ENCODE measurements at places on chromosomes 5 and 9.

- no peak for DNase-seq
Measured at GRCh38 chr5:172477466-172477865, 23.1 kb upstream of the SH3PXD2B start.

DNA sequence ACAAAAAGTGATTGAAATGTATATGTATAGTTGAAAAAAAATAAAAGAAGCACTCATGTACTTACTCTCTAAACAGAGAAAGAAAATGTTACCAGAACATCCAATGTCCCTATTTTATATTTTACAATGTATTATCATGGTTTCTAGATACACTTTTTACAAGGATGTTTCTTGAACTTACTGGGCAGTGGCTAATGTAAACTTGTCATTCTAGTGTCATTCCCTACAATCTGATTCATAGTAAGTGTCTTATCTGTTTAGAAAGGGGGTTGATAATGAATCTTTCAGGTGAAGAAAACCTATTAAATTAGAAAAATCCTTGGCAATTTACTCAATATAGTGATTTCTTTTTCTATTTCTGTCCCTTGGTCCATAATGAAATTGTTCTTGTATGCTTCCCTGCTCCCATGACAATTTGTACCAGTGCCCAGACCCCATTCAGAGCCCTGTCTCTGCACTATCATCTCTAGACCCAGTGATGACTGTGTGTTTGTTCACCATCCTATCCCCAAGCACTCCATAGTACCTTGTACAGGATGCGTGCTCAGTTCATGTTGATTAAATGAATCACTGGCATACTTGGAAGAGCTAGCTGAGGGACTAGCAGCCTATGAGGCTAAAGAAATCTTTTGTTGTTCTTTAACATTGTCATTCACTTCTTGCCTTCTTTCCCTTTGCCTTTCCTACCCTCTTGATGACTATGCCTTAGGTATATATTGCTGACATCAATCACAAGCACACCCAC lies 101.2 kb downstream of the HMHB1 start:
- no peak for DNase-seq

DNA sequence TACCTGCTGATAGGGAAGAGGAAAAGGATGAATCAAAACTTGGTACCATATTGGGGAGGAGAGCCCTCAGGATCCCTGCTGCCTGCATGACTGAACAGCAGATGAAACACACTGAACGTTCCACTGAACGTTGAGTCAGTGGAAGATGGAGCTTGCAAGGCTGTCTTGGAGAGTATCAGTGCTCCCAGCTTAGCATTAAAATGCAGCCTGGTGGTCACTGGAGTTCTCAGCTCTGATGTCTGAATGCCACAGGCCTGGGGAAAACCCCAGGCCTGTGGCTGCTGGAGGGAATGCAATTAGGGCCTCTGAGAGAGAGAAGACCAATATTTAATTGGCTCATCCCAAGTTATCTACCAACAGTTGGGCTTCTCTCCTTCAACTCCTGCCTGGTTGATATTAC lies 54.5 kb downstream of the PDE4D start:
- DNase-seq, result no peak

DNA sequence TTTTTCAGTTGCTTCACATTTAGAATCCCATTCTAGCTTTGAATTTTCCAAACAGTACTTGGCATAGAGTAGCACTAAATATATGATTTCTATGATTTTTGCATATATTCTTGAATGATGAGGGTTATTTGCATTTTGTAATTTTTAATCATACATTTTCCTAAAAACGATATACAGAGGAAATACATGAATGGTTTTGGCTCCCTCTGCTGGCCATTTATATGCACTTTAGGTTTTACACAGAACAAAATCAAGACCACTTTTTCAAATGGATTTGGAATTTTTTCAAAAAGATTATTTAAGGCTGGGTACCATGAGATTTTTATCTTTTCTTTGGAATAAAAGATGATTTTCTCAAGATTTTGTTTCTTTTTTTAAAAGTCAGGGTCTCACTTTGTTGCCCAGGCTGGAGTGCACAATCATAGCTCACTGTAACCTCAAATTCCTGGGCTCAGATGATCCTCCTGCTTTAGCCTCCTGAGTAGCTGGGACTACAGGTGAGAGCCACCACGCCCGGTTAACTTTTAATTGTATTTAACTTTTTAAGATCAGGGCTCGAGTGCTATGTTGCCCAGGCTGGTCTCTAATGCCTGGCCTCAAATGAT lies 16.7 kb upstream of the COMMD10 start:
- DNase-seq, result no peak

DNA sequence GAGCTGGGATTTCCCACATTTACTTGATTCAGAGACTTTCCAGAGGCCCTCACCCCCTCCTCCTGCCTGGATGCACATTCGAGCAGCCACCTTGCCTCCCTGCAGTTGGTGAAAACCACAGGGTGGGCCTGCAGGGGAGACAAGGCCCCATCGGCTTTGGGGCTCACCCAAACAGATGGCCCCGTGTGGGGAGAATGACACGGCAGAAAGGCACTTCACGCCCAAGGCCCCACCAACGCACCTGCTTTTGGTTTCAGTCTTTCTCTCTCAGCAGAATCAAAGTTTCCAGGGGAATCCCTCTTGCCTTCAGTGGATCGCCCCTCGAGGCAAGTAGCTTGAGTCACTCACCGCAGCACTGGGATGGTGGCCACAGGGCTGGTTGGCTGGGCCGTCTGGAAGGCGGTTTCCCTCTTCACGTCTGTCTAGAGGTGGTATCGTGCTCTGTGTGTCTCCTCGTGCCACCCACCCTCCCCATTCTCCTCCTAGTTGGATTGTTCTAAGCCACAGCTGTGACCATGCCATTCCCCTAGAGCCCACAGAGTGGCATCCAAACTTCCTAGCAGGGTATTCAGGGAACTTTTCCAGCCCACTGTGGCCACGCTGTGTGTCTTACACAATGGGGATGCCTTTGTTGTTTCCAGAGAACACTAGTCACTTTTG lies 31.8 kb downstream of the SEC61B start:
- peak; percentile 59 for DNase-seq

DNA sequence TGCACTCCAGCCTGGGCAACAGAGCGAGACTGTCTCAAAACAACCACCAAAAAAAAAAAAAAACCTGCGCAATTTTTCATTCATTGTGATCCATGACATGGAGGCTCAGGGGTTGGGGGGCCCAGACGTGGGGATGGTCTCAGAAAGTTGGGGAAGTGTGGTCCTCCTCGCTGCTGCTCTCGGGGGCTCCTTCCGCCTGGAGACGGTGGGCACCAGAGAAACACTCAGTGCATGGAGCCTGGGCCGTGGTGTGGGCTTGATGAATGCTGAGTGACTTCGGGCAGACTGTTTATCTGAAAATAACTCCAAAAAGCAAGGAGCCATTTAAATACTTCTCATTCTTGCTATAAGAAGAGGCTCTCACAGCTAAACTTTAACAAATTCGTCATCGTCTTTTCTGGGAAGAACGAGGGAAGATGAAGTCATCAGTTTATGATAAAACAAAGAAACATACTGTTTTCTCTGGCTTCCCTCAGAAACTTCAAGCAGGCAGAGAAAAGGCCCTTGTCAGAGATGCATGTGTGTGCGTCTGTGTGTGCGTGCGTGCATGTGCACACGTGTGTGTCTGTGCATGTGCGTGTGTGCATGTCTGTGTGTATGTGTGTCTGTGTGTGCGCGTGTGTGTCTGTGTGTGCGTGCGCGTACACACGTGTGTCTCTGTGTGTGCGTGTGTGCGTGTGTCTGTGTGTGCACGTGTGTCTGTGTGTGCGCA lies 35.0 kb downstream of the RASGEF1C start:
- no peak for DNase-seq

GRCh38 chr9:137311171-137311985 lies 9.3 kb upstream of the NRARP start:
- no peak for DNase-seq

DNA sequence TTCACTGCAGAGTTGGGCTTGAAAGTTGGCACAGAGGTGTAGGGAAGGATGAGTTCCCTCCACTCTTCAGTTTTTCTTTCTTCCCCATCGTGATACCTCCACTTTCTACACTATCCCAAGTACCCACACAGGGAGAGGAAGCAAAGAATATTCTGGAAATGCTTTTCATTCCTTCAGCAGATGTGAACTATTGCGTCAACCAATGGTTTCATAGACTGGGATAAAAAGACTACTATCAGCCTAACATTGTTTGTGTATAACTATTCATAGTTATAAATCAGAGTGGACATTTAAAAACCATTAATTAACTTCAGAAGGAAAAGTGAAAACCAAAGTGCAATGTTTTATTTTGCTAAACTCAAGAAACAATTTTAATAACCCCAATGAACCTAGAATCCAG lies 63.6 kb upstream of the MAMDC2 start:
- DNase-seq, result no peak

GRCh38 chr9:104304925-104305324 lies 199.1 kb upstream of the OR13F1 start:
- no peak for DNase-seq

- DNase-seq, result no peak
Measured at GRCh38 chr5:142384014-142384413, 59.2 kb upstream of the SPRY4 start.

- DNase-seq, result no peak
Measured at GRCh38 chr9:133277467-133277866, 2.5 kb upstream of the ABO start.

DNA sequence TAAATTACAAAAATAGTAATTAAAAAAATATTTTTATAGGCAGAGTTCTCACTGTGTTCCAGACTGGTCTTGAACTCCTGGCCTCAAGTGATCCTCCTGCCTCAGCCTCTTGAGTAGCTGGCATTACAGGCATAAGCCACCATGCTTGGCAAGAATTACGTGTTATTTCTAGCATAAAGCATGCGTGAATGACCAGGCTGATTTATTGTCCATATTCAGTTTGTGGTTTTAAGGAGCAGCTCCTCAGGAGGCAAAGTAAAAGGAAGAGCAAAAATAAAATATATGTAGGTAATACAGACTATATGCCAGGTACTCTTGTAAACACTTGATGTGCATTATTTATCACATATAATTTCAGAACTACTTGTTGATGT lies 7.1 kb upstream of the CD180 start:
- no peak for DNase-seq

GRCh38 chr5:166267907-166268306 lies 2023.5 kb upstream of the WWC1 start:
- DNase-seq, result no peak

- no peak for DNase-seq
Measured at GRCh38 chr9:8282535-8282934, 483.0 kb upstream of the DMAC1 start.

- no peak for DNase-seq
Measured at GRCh38 chr5:68007451-68007850, 208.1 kb upstream of the PIK3R1 start.

DNA sequence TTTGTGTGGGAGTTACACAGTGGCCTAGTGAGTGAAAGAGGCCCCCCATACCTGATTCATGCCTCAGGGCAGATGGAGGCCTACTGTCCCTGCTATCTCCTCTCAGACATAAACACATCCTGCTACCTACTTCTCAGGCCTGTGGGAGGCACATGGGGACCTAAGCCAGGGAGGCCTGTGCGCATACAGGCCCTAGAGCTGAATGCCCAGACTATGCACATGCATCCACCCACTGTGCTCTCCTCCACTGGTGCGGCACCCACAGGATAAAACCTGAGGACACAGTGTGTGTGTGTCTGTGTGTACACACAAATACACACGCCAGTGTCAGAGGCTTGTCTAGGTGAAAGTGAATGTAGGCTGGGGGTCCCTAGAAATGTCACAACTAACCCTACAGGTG lies 1.4 kb downstream of the PAX5 start:
- no peak for DNase-seq

DNA sequence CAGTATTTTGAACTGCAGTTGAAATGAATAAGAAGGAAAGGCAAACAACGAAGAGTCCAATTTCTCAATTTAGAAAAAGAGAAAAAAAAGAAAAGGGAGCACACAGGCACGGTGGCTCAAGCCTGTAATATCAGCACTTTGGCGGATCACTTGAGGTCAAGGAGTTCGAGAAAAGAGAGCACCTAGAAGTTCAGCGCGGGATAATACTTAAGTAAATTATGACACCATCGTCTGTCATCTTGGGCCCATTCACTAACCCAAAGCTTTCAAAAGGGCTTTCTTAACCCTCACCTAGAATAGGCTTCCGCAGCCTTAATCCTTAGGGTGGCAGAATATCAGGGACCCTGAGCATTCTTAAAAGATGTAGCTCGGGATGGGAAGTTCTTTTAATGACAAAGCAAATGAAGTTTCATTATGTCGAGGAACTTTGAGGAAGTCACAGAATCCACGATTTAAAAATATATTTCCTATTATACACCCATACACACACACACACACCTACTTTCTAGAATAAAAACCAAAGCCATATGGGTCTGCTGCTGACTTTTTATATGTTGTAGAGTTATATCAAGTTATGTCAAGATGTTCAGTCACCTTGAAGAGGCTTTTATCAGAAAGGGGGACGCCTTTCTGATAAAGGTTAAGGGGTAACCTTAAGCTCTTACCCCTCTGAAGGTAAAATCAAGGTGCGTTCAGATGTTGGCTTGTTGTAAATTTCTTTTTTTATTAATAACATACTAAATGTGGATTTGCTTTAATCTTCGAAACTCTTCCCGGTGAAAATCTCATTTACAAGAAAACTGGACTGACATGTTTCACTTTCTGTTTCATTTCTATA lies 602 bp upstream of the CD274 start:
- no peak for DNase-seq

DNA sequence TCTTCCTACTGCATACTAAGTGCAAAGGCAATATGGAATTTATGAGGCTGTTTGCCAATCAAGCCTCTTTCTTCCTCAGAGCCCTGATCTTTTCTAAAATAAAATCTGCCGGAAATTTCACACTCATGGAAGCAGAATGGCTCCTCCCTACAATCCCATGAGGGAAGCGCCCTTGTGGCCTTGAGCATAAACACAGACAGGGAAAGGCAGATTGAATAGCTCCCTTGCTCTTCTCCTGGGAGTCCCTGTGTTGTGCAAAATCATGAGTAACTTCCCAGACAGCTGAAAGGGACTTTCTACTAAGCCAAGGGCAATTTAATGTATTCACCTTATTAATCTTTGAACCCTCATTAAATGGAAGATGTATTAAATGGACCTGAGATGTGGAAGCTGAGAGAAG lies 226.1 kb upstream of the PIK3R1 start:
- DNase-seq, result no peak

GRCh38 chr5:54746777-54747398 lies 229.3 kb downstream of the SNX18 start:
- DNase-seq, result no peak

DNA sequence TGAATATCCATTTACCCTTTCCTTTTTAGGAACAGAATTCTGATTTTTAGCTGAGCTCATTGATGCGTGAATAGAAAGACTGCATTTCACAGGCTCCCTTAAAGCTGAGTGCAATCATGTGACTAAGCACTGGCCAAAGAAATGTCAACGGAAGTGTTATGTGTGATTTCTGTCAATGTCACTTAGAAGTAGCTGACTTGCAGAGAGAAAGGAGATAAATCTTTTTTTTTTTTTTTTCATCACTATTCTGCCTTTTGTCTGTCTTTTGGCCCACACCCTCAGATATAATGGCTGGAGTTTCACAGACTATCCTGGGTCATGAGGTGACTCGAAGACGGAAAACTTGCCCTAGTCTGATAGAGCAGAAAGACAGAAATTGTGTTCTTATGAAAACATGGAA lies 39.3 kb upstream of the SLC27A6 start:
- no peak for DNase-seq

Measured in stimulated activated CD4-positive, alpha-beta T cell treated with anti-CD3 and anti-CD28 coated beads, Interleukin-1b, Interleukin-23, amount 100 ng/mL, for 4 hours (primary cell).